Cardiac fibroblast (primary cell): ENCODE measurements at places on chromosomes 6 and 20.
A peak's percentile ranks its signal among the peaks of the same experiment; 100 is the strongest.

- no peak for DNase-seq
Observed at GRCh38 chr6:2794171-2794730, 29.1 kb downstream of the WRNIP1 start.

GRCh38 chr6:6008648-6009421 is 2.1 kb upstream of the NRN1 start:
- peak; percentile 34 for DNase-seq

DNA sequence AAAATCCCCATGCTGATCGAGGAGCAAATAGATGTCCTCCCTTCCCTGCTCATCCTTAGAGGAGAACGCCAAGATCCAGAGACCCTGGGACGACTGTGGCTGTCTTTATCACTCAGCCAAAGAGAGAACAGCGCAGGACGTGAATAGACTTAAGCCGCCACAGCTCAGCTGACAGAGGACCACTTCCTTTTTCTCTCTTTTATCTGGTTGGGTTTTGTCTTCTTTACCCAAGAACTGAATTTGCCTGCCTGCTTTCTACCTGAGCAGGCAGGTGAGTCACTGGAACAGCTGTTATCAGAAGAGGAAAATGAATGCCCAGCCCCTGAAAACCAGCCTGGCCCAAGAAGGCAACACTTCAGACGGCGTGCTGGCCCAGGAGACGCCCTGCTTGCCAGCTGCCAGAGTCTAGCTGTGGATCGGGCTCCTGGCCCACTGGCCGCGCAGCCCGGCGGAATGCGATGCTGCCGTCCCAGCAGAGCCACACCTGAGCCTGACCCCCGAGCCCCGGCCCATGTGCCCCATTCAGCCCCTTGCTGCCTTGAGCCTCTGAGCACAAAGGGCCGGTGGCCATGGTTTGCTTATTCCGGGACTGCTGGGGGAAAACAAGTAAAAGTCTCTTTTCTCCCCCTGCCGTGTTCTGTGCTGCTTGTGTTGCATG is 82.1 kb downstream of the TCP11 start:
- DNase-seq, result no peak

DNA sequence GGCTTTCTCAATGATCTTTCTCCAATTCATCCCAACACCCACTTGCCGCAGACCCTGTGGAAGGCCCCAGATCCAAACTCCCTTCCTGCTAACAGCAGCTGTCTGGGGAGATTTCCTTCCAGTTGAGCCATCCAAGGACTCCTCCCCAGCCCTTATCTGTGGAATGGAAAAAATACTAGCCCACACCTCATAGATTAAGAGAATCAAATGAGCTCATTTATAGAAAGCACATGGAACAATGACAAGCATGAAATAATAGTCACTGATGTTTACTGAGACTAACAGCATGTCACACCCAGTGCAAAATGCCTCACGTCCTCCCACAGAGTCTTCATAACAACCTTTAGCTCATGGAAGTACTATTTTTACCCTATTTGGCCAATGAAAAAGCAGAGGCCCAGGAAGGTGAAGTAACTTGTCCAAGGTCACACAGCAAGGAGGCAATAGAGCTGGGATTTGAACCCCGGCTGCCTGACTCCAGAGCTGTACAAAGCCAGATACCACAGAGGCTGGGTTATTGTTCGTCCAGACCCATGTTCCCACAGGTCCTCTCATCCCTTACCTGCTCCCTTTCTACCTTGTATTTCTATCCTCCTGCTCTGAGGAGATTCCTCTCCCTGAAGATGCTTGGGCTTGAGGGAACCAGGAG is 23.4 kb upstream of the PTGIS start:
- peak; percentile 86 for DNase-seq

GRCh38 chr6:51273228-51273961 is 454.7 kb downstream of the TFAP2B start:
- no peak for DNase-seq

DNA sequence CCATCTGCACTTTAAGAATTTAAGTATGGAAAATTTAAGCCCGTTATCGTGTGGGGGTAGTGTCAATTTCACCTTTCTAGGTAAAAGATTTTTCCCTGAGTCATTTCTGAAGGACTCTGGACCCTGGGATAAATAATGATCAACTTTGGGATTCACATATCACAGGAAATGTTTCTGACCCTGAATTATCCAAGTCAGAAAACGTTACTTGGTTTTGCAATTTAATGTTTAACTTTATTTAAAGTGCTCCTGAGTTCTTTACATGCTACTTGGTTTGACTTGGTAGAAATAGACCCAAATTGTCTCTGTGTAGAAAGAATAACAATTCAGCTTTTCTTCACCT is 1.5 kb upstream of the SLC17A3 start:
- DNase-seq, result no peak

GRCh38 chr20:53001498-53002301 is 29.5 kb downstream of the TSHZ2 start:
- no peak for DNase-seq

DNA sequence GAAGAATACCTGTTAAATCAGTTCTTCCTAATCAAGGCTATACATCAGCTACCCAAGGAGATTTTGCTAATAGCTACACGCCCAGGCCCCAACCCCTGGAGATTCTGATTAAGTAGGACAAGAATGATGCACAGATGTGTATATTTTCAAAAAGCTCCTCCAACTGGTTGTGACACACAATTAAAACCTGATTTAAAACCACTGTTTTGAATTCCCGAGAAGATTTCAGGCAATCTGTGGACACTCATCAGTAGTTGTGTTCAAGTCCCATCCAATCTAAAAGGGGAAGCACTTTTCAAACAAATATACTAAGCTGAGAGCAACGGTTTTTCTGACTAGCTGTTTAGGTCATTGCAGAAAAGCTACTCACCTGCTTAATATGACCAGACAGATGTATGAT is 118.9 kb upstream of the NHSL1 start:
- DNase-seq, result no peak

DNA sequence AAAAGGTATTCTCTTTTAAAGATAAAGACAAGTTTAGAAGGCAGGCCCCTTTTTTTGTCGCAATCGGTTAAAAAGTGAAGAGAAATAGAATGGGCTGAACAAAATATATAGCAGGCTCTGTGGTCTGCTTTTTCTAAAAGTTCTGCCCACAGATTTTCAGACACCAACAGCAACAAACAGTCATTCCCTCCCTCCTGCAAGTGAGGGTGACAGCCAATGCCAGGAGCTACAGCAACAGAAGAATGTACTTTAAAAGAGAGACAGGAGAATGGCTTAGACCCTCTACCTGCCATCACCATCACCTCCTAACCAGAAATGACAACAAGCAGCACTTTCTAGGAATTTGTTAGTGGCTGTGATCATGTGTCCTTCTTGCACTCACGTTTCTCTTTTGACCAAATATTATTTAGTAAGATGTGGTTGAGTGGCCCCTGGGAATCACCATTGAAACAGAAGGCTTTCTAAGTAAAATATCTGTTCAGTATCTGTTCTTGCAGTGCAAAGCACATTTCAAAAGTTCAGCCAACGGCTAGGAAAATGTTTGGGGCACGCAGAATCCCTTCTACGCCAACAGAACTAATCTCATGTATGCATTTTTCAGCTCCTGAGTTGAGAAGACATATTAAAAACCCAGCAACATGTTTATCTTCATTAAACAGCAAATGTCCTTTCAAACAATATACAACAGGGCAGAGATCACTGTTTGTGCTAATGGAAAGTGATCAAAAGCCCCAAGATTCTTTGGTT is 248.5 kb downstream of the ATXN1 start:
- no peak for DNase-seq

DNA sequence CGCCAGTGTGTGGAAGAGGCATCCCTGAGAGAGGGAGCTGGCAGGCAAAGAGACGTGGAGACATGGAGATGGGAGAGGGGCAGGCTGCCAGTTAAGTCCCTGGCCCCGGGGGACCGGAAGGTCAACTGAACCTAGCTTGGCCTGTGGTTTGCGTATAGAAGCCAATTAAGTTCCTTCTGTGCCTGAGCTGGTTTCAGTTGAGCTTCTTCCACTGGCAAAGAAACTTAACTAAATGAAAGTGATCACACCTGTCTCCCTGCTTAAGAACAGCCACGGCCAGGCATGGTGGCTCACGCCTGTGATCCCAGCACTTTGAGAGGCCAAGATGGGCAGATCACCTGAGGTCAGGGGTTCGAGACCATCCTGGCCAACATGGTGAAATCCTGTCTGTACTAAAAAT is 26.7 kb upstream of the NNAT start:
- DNase-seq, result no peak

DNA sequence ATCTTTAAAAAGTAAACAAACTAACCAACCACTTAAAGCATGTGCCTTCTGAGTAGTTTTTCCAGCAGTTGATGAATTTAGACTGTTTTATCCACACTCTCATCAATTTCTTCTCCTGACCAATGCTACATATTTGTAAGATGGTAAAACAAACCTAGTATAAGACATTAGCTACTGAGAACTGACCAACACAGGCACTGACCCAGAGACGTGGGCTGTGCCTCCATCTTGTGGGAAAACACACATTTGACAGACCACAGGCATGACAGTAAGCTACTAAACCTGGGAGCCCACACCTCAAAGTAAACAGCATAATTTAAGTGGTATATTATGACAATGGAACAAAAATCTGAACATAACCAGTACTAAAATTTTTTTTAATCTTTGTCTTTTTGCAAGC is 121.4 kb upstream of the NRSN1 start:
- no peak for DNase-seq

DNA sequence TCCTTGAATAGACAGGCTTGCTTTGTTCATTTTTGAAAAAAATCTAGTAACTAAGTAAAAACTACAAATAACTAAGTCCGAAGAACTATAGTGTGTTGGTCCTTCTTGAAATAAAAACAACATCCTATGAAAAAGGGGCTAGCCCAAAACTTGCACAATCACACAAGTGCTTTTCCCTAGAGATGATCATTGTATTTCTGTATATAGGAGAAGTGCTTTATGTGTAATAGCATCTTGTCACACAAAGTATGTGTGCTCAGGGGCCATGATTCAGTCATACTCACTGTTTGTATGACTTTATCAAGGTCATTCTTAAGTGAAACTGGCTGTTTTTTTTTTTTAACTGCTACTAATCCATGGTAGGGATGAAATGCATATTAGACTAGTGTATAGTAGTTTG is 179.8 kb downstream of the DTNBP1 start:
- DNase-seq, result no peak

DNA sequence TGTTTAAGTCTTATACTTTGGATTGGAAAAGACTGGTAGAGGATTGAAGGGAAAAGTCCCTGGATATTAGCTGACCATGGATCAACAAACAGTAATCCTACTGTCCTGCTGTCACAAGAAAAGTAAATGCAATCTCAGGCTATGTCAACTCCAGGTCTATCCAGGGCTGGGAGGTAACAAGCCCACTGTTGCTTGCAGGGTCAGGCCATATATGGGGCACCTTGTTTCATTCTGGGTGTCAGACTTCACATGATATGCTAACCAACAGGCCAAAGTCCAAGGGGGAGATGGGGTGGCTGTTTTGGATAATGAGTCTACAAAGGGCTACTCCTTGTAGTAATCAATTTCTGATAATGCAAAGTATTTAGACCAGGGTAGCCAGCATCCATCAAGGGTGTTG is 30.7 kb downstream of the KCNK5 start:
- DNase-seq, result no peak

- no peak for DNase-seq
Observed at GRCh38 chr20:20932156-20932555, 174.0 kb downstream of the LINC00237 start.

GRCh38 chr6:29909985-29910384 is 32.3 kb upstream of the HLA-A start:
- DNase-seq, result no peak

GRCh38 chr20:47241345-47241781 is 115.1 kb downstream of the ZMYND8 start:
- DNase-seq, result peak; percentile 98

DNA sequence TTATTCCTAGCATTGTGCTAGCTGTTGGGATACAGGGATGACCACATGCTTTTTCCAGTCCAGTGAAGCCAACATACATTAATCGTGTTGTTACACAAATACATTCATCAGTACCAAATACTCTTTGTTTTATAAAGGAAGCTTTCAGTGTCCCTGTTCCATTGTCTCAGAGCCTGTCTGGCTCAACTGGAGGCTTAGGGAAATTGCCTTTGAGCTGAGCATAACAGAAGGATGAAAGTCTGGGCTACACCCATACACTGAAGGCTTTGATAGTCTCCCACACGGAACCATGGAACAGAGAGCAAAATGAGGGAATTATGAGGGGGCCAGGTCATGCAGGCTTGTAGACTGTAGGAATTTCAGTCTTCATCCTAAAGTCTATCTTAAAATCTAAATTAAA is 126.4 kb upstream of the KCNQ5 start:
- no peak for DNase-seq

DNA sequence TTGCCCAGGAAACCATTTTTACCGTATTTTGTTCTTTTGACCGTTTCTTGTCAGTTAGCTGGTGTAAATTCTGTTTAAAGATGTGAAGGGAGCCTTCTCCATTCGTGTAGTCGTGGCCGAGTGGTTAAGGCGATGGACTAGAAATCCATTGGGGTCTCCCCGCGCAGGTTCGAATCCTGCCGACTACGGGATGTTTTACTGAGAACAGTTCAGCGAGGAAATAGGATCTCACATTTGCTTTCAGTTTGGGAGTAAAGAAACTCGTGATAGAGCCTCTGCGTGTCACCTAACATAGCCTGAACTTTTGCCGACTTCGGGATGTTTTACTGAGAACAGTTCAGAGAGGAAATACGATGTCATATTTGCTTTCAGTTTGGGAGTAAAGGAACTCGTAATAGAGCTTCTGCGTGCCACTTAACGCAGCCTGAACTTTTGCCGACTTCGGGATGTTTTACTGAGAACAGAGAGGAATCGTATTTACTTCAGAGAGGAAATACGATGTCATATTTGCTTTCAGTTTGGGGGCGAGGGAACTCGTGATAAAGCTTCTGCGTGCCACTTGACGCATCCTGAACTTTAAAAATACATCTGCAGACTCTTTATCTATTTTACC is 5.9 kb upstream of the ZNF184 start:
- peak; percentile 94 for DNase-seq

DNA sequence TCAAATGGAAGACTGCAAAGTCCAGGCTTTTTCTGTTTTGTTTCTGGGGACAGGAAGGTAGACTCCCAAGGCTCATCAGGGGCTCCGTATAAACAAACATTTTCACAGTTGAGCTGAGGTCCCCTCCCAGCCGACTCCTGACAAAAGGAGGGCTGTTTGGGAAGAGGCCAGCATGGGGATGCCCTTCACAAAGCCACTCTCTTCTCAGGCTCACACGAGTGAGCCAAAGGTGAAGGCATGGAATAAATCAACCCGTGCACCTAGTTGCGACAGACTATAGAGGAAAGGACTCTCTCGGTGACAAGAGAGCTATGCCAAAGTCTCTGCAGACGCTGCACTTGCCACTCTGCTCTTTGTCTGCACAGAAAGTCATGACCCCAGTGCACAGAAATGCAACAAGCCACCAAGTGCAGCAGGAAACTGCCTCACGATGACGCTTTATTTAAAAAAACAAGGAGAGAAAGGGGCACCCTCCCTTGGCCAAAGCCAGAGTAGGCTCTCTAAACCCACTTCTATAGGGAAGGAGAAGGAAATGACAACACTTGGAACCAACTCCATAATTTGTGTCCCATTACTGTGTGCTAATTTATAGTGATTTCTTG is 21.0 kb downstream of the JAG1 start:
- no peak for DNase-seq

- peak; percentile 49 for DNase-seq
Observed at GRCh38 chr6:165751486-165751885, 88.4 kb upstream of the PDE10A start.
